ENCODE measurements at places on chromosomes 2 and 18.

DNA sequence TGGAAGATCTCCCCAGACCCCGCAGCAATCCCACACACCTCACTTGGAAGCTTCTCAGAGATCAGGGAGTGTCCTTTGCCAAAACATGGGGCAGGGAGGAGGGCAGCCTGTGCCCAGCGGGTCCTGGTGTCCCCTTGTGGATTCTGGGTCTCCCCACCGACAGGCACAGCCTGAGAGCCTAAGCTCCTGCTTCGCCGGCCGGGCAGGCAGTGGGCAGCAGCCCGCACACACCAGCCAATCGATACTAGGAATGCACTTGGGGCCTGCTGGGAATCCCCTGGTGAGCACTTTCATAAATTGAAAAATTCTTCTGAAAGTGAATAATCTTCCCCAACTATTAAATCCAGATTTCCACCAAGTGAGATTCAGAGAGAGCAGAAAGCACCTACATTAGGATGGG lies 246.0 kb downstream of the ATAD2B start:
- no peak for DNase-seq

DNA sequence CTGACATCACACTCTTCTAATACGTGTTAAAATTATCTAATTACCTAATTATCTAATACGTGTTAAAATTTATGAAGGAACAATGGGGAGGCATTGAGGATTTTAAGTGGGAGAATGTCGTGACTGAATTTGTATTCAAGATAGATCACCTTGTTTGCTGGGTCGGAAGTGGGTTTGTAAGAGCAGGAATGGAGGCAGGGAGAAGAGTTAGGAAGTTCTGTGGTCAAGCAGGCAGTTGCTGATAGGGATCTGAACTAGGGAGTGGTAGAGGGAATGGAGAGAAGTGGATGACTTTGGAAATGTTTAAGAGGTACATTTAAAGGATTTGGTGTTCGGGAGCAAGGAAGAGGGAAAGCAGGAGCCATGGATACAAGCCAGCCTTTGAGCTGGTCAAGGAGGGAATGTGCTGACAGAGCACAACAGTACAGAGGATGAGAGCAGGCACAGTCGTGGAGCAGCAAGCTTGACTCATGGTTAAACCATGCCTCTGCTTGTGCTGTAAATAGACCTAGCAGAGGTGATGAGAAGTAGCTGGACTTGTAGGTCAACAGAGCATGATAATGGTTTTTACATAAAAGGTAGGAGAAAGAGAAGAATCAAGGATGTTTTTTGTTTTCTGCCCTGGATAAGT lies 16.2 kb downstream of the IL18RAP start:
- no peak for DNase-seq

GRCh38 chr18:22452226-22452668 lies 34.5 kb upstream of the CTAGE1 start:
- DNase-seq = no peak

DNA sequence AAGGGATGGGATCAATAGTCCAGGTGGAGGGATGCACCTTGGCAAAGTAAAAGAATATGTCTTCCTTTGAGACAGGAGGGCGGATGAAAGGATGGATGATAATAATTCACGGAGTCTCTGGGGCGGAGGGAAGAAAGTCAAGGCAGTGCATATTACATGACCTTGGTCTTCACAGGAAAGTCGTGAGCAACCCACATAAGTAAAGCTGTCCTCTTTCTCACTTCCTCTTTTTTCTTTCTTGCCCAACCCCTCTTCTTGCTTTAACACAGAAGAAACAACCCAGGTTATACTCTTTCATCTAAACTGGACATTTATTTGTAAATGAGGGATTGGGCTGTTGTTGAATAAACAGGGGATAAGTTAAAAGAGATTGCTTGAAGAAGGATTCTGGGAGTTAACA lies 168.7 kb upstream of the SKOR2 start:
- DNase-seq = no peak

DNA sequence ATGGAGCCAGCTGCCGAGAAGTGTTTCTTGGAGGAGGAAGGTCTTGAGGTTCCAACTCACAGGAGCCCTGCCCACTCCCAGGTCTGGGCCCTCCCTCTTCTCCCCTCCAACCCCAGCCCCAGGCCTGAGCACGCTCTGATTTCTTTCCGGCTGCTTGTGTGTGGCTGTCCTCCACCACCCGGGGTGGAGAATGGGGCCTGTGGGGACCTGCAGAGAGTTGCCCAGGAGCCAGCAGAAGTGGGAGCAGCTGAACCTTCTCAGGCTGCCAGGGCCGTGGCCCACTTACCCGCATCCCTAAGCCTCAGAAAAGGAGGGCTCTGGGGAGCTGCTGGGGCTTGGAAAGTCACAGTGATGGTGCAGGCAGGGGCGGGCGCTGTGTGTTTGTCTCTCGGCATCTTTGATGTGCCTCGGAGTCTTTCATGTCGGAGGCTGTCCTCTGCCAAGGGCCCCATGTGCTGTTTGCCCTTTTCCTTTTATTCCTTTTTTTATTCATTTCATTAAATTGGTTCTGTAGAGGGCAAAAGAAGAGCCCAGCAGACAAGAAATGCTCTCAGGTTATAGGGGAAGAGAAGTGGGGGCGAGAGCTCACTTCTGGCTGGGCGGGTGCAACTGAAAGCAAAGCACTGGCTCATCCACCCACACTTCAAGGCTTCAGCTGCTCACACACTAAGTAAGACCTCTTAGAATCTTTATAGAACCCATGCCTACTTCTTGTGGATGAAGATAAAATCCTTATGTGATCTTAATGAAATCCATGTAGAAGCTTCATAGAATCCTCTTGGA lies 52.5 kb downstream of the SDC1 start:
- DNase-seq = no peak

DNA sequence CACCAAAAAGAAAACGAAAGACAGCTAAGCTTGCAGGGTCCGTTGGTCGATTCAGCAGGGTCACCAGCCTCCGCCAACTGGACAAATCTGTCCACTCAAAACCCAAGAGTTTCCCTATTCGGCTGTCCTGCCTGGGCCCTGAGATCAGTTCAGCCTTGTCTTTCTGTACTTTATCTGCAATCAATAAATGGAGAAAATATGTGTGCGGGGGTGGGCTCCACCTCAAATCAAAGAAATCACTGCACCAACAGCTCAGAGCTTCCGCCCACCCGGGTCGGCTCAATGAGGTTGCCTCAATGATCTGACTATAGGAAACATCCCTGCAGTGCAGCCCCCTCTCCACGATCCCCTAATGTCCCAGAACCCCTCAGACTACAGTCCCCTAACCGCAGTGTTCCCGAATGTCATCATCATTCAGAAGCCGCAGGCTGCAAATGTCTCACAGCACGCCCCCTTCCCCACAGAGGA lies 447 bp downstream of the GGCX start:
- DNase-seq = no peak

DNA sequence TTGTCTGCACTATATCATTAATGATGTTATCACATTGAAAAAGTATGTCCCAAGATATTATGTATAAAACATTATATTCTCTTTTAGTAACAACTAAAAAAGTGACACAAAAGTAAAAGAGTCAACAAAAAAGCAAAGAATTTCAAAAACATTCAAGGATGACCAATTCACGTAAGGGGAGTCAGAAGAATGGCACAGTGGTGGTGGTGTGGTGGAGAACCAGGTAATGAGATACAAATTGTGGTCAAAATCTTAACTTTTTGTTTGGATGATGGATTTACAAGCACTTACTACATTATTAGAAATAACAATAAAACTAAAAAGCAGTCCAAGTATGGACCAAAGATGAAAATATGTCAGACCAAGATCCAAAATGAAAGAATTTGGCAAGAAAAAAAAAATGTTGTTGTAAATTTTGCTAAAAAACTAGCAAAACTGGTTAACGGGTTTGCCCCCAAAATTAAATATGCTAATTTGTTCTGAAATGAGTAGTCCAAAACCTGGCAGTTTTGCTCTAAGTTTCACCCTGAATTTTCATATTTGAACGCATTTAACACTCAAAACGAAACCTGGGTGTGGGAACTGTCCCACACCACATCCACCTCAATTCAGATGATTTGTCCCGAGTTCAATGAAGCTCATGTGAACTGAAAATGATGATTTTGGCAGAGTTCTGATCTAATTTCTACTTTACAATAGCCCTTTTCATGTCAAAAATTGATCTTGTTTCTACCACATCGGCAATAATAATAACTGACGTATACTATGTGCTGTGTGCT lies 135.8 kb downstream of the IKZF2 start:
- no peak for DNase-seq

- no peak for DNase-seq
These were observed 10.9 kb upstream of the FHL2 start for GRCh38 chr2:105409717-105410116.

GRCh38 chr2:193112986-193113385 lies 918.3 kb upstream of the TMEFF2 start:
- no peak for DNase-seq

DNA sequence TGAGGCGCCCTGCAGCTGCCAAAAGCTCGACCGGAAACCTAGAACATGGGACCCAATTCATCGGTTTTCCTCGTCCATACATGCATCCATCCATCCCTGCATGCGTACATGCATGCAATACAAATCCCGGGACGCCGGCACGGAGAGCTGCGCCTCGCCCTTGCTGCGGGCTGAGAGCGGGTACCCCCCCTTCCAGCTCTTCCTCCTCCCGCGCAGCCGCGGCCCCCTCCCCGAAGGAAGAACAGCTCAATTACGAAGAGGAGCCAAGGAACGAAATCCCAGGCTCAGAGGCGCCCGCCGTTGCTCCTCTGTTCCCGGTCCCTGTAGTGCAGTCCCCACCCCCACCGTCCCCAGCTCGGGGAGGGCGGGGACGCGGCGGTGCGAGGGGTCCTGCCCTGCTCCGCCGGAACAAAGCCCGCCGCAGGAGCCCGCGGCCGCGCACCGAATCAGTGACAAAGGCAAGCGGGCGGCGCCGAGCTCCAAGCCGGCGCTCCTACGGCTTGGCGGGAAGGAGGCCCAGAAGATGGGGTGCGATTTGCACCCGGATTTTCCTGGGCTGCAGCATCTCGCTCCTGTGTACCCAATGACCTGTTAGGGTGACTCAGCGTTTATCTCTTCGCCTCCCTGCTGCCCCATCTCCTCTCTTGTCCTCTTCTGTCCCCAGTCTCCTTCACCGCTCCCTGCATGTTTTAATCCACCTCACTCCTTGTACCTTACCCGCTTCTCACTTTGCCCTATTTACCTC lies 8.9 kb upstream of the POU3F3 start:
- DNase-seq = no peak

- DNase-seq = no peak
These were observed 18.0 kb upstream of the SAG start for GRCh38 chr2:233289648-233290047.

GRCh38 chr2:214549946-214550345 lies 139.1 kb downstream of the VWC2L start:
- DNase-seq = no peak

DNA sequence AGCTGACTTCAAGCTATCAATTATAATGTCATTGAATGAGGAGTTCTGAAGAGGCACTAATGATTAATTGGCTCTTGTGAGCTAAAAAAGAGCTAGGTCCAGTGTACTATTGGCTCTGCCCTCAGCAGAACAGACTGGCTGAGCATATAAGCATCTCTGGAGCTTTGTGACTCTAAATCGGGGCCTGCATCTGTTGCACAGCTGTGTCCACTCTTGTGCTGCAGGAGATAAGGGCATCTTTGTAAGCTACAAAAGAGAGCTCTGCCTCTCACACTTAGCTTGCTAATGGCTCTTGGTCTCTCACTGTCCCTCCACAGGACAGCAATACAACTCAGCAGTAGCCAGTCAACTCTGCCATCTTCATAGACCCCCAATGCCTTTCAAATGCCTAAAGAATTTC lies 61.5 kb upstream of the L3MBTL4 start:
- no peak for DNase-seq

GRCh38 chr2:119873350-119874315 lies 113.9 kb downstream of the PTPN4 start:
- DNase-seq = no peak

GRCh38 chr2:17821535-17822444 lies 5.5 kb downstream of the MSGN1 start:
- no peak for DNase-seq

DNA sequence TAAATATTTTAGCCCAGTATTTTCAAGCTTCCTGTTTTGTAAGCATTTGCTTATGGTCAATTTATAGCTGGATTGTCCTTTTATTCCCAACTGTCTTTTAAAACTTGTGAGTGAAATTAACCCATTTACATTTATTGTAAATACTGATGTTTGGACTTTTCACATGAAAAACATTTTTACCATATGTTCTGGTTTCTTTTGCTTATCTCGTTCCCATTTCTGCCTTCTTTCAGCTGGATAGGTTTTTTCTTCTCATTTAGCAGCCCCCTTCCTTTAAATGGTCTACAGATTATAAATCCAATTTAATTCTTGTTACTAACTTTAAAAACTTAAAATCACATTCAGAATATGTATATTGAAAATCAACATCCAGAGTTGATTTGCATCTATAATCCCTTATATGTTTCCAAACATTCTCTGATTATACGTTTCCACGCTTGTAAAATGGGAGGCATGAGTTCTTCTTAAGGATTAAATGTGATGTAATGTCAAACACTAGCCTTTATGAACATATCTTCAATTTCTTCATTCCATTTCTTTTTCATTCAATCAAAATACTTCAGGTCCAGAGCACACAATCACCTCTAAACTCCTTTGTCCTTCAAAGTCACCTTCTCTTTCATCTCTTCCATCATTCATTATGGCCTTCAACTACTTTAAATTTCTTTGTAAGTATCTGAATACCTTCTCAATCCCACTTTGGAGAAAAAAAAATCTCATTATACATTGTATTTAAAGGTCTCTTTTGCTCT lies 1.1 kb upstream of the KDM3A start:
- DNase-seq = no peak

DNA sequence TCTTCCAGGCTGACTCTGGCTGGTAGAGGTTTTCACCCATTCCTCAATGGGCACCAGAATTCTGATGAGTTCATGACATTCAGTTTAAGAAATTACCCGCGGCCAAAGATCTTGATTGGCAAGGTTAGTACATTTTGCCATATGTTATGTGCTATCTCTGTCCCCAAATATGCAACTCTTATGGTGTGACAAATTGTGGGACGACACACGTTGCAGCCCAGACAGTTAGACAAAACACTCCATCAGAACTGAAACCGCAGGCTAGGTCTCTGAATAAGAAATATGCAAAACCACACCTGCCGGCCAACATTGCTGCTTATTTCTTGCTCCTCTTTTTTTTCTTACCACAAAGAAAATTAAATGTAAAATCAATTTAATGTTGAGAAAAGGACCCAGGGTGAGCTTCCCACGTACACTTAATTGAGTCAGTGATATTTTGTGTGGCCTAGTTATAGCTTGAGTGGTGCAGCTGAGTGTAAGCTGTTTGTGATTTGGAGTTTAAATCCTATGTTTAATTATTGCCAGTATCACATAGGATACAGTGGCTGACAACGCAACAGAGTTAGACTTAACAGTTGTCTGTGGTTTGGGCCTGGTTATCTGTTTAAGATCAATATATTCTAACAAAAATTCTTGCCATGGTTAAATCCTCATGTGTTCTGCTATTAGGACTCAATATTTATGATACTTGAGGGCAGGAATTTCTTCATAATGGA lies 35.7 kb upstream of the LTBP1 start:
- no peak for DNase-seq

- no peak for DNase-seq
These were observed 11.3 kb upstream of the CHRNA1 start for GRCh38 chr2:174775571-174775980.

- DNase-seq = no peak
These were observed 6.7 kb upstream of the GPR55 start for GRCh38 chr2:230931556-230932231.

Data from stimulated activated CD8-positive, alpha-beta memory T cell treated with anti-CD3 and anti-CD28 coated beads, Interleukin-4, amount 100 ng/mL, for 4 hours (primary cell).